Stimulated activated CD4-positive, alpha-beta T cell treated with anti-CD3 and anti-CD28 coated beads, Interleukin-2, amount 100 ng/mL, for 48 hours (primary cell): ENCODE measurements at places on chromosomes 1 and 21.

DNA sequence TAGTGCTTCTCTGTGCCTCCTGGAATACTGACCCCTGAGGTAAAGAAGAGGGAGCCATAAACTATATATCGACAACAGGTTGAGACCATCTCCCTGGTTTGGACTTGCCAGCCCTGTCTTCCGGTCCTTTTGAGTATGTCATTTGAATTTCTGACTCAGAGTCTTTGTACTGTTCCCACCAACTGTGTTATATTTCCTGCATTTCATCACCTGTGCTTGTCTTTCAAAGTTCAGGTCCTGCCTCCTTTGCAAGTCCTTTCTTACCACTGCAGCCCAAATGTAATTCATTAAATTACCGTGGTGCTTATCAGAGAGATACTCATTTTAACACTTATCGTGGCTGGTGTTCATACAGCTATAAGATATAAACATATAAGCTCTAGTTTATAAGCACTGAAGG, 10.7 kb downstream of the AK5 start:
- no peak for DNase-seq

GRCh38 chr1:197356723-197357533, 88.9 kb downstream of the CRB1 start:
- DNase-seq: no peak

DNA sequence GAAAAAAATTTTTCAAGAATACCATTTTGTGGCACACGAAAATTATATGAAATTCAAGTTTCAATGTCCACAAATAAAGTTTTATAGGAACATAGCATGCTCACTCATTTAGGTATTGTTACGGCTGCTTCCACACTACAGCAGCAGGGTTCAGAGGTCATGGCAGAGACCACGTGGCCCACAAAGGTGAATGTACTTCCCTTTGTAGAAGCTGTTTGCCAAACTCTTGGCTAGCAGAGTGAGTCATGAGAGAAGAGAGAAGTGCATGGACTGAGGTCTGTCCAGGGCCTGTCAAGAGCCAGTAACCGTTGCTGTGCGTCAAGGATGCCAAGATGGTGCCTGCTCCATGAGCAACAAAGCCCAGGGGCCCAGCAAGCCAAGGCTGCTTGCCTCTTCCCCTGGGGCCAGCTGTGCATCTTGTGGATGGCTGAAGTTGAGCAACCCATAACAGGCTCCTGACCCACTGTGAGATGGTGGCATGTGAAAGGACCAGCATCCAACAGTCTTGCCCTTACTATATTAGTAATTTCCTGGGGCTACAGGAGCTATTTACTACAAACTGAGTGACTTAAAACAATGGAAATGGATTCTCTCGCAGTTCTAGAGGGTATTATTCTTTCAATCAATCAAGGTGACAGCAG, 64.8 kb upstream of the ATP5PO start:
- no peak for DNase-seq

GRCh38 chr1:237894131-237894530, 3.4 kb upstream of the ZP4 start:
- DNase-seq: no peak

GRCh38 chr1:47824297-47824696, 172.9 kb downstream of the TRABD2B start:
- no peak for DNase-seq

- DNase-seq: no peak
Observed at GRCh38 chr1:236072001-236072400, 7.1 kb upstream of the NID1 start.

DNA sequence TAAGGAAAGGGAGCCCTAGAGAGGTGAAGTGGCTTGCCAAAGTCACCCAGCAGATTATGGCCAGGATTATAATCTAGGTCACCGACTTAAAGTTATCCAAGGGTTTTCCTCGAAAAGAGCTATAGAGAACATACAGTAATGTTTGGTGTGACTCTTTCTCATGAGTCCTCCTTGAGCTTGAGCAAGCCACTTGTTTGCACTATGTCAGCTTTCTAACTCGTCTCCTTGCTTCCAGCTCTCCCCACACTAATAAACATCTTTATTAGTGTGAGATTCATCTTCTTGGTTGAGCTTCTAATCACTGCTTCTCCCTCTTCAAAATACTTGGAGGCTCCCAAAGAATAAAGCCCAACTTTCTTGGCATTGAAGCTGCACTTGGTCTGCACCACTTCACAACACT, 390.0 kb upstream of the USP24 start:
- DNase-seq: no peak

DNA sequence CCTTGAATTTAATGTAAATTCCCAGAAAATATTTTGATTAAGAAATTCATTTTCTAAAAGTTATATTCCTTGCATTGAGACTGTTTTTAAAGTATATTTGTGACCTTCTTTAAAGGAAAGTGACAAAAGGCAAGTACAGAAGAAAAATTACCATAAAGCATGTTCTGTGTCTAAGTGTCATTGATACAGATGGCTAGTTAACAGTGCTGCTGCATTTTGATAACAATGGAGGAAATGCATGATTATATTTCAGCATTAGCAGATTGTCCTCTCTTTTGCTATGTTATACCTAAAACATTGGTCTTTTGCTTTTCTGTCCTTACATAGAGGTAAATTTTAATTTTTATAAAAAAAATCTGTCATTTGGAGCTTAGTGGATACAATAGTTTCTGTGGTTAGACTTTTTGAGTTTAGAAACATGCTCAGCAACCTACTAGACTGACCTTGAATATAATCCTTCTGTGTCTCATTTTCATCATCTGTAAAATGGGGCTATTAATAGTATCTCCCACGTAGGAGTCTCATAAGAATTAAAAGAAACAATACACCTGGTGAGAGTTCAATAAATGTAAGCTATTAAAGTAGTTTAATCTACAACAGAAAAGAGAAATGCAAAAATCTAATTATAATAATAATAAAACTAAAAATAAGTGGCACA, 51.1 kb upstream of the RGS21 start:
- no peak for DNase-seq

DNA sequence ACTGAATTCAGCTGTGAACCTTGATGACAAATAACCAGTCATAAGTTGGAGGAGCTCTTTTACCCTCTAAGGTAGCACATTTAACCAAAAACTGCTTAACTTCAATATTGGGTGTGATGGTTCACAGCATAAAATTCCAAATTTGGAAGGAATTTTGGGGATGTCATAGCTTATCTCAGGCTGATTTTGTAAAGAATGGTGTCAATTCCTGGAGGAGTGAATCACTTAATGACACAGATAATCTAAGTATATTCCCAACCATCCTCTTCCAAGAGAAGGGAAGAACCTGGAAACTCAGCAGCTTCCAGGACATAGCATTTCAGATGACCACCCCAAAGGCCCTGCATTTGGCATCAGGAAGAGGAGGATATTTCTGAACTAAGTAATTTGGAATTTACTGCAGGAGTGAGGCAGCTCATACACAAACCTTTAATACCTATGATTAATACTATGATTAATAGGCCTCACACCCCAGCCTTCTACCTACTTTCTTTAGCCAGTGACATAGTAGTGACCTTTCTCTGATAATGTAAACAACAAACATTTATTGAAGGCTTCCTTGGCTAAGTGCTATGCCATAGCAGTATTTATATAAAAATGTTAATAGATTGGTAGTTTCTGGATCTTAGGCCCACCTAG, 14.5 kb downstream of the GLUL start:
- DNase-seq: no peak

- DNase-seq: no peak
Observed at GRCh38 chr21:20802201-20802600, 196.0 kb upstream of the NCAM2 start.

DNA sequence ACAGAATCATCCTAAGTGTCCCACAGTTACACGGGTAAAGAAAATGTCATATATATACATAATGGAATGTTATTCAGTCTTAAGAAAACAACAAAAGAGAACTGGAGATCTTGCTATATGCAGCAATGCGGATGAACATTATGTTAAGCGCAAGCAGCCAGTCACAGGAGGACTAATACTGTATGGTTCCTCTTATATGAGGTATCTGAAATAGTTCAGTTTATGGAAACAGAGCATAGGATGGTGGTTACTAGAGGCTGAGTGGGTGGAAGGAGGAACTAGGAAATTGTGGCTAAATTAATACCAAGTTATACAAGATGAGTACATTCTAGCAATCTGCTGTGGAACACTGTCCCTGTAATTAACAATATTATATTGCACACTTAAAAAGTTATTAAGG, 834.3 kb downstream of the KCNT2 start:
- no peak for DNase-seq

DNA sequence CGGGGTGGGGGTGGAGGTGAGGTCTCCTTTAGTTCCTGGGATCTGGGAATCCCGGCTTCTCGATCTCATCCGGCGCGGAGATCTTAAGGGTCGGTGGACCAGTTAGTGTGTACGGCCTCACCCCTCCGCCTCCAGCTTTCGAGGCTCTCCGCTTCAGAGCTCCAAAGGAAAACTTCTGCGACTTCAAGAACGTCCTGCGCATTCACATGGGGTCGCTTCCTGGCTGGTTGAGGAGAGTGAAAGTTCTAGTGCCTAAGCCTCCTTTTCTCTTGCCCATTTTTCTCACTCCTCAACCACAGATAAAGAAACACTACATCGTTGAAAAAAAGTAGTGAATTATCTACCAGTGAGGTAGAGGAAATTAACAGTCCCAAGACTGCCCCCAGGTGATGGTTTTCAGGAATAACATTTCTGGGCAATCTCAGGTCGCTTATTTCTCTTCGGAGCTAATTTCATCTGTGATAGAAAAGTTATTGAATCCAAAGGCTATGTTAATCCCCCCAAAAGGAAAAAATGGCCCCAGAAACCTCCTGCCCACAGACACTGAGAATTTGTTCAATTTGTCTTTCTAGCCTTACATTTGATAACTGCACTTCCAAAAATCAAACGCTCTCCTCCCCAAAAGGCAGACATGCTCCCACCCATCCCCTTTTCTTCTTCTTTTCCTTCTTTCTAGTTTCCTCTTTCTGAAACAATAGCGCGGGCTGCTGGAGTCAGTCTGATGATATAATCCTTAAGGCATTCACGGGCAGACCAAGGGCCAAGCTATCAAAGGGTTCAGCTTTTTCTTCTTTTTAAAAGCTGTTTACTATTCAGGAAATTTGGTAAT, 20.6 kb upstream of the TBX15 start:
- no peak for DNase-seq

- DNase-seq: no peak
Observed at GRCh38 chr1:206808615-206809014, 36.3 kb upstream of the IL10 start.

DNA sequence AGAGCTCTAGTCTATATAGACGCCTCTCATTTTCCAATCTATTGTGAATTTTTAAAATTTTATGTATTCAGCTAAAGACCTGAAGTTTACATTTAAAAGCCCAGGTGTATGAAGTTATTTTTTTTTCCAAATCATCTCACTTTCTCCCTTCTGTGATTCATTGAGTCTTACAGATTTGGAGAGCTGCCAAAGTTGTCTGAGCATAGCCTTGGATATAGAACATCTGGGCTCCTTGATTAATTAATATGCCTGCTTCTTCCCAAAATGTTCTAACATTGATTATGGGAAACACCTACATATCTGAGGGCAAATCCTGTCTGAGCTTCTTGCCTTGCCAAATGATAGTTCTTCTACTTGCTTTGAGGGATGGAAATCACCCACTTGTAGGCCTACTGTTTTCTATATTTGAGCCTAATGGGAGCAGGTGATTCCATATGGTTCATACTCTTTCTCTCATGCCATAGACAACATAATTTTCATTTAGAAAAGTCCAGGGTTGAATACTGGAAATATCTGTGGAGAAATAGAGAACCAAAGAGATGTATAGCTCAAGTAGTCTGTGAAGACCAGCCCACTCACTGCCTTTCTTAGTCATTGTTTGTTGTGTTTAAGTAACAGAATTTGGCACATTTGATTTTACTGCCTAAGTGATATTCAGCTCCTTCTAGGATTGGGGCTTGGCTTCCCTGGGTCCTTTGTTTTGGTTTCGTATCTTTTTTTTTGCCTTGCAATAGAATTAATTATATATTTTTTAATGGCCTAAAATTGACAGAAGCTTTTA, 46.2 kb downstream of the MACF1 start:
- DNase-seq: no peak

DNA sequence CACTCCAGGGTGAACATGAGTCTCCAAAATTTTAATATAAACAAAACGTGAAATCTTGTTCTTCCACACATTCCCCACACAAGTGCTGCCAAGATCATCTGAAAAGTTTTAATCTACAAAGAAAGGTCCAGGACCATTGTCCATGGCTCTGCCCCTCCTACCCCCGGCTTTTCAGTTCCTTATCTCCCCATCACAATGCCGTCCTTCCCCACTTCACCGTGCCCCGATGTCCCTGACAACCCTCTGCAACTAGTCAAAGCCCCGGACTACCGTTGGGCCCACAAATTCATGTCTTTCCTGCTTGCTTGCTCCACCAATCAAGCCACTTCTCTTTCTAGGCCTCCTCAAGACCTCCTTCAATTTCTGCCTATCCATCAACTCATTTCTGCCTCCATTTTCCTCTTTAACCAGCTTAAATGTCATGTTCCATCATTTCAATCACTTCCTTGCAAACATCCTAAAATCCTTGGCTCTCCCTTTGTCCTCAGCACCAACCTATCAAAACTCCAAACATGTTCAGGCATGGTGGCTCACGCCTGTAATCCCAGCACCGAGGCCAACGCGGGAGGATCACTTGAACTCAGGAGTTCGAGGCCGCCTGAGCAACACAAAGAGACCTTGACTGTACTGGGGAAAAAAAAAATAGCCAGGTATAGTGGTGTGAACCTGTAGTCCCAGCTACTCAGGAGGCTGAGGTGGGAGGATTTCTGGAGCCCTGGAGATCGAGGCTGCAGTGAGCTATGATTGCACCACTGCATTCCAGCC, 14.0 kb upstream of the BMP8B start:
- DNase-seq: no peak

DNA sequence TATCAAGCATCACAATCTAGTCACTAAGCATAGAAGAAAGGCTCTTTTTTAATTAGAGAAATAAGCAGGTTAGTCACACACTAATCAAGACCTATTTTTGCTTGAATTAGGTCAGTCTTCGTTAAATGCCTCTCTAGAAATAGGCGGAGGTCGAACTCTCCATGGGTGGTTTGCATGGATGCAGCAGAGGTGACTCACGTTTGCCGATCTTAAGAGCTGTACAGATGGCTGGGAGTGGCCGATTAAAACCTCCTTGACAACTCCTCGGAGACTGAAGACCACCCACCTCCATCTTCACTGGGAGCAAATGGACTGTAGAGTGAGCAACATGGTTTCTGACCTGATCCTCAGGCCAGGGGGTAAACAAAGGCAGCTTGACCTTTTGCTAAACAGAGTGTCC, 249.3 kb downstream of the ZNF648 start:
- DNase-seq: no peak
